Activated CD4-positive, alpha-beta T cell treated with anti-CD3 and anti-CD28 coated beads, Interleukin-2, amount 10 ng/mL, durations not matched to agents 7 days and 5 days (primary cell): ENCODE measurements at places on chromosomes 5 and 9.
A peak's percentile ranks its signal among the peaks of the same experiment; 100 is the strongest.

- no peak for DNase-seq
These were observed 289.6 kb upstream of the ADAMTSL1 start for GRCh38 chr9:18184401-18184800.

DNA sequence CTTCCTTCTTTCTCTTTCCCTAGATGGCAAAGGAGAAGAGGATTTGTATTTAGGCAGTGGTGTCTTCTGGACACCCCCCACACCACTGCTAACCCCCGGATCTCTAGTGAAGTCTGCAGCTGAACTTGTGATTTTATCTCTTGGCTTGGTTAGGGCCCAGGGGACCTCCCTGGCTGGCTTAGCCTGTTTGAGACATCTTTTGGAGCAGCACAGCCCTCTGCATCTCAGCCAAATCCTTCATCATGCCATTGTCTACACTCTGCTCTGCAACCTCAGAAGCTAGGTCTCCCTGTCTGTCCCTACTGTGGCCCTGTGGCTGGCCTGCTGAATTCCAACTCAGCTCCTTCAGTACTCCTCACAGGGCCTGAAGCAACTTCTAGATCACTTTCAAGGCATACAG, 81.7 kb downstream of the MUSK start:
- DNase-seq = no peak

GRCh38 chr5:2700876-2701275, 50.6 kb downstream of the IRX2 start:
- DNase-seq = no peak

GRCh38 chr5:136382791-136383190, 17.4 kb upstream of the TRPC7 start:
- DNase-seq = no peak

- DNase-seq = no peak
These were observed 9.8 kb downstream of the TMEM245 start for GRCh38 chr9:109109967-109110328.

GRCh38 chr9:97280755-97281330, 26.6 kb upstream of the CCDC180 start:
- no peak for DNase-seq

GRCh38 chr5:33401482-33402390, 39.0 kb upstream of the TARS1 start:
- no peak for DNase-seq

DNA sequence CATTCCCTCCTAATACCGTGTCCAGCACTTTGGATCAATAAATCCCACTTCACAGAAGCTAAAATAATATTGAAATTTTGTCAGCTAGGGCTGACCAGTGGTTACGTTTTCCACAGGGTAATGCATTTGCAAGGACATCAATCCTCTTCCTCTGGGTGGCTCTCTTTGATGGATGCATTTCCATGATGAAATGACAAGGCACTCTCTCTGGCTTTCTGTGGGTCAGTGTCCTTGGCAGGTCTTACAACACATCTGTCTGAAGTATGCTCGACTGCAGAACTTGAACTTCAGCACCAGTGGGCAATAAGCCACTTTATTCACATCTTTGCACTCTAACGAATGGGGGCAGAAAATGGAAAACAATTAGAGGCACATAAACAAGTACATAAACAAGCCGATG, 330.1 kb downstream of the ADAMTS6 start:
- DNase-seq = no peak

DNA sequence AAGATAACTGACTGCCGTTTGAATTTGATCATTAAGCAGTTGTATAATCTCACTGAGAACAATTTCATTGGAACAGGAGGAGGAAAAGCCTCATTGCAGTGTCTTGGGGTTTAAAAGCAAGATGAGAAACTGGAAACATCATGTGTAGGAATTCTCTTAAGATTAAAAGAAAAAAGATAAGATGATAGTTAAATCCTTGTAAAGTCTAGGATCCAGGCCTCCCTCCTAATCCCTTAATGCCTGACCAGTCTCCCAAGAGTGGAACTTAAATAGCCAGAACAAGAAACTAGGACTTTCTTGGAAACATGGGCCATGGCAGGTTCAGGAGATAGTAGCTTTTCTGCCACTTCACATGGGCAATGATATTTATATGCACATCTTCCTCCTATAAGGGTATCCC, 37.0 kb upstream of the LRRC19 start:
- no peak for DNase-seq

- no peak for DNase-seq
These were observed 60.8 kb upstream of the CER1 start for GRCh38 chr9:14783358-14783757.

DNA sequence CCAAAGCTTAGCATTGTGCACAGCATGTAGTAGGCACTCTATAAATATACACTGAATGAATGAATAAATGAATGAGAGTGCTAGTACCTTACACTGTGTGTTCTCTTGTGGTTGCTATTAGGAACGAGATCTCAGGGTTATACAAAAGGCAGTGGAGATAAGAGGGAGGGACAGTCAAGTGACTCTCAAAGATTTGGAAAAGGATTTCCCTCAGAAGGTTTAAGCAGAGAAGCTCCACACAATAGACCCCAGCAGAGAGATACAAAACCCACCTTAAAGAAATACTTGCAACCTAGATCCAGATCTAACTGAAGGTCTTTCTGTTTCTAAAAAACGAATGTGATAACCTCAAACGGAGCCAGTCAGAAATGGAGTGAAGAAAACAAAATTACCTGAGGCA, 11.8 kb upstream of the EFNA5 start:
- DNase-seq = no peak

DNA sequence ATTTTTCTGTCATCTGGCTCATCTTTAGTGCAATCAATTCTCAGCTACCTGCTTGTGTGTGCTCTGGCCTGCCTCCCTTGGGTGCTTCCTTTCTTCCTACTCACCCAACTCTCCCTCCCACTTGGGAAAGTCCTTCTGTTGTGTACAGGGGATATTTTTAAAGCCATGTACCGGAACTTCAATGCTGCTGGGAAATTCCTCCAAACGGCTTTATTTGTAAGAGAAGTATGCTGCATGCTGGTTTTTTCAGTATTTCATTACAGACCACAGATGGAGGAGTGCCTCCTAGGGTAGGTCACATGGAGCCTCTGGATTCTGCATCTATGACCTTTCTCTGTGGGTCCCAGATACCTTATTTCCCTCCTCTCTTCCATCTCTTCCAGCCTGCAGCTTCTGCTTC, 5.4 kb upstream of the HMHB1 start:
- DNase-seq = no peak

DNA sequence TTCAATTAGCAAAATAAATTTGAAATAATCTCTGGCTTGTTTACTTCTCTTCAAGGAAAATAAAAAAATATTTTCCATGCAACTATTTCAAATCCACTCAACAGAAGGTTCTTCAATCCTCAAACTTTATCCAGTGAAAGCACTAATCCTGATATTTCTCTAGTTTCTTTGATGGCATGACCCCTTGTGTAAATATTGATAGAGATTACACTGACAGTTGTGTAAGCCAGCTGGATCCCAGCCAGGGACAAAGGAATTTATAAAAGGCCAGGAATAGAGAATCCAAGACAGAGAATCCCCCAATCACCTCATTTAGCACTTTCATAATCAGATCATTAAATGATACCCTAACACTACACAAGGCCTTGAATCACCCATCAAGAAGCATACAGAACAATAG, 135.2 kb downstream of the GNA14 start:
- DNase-seq = no peak

DNA sequence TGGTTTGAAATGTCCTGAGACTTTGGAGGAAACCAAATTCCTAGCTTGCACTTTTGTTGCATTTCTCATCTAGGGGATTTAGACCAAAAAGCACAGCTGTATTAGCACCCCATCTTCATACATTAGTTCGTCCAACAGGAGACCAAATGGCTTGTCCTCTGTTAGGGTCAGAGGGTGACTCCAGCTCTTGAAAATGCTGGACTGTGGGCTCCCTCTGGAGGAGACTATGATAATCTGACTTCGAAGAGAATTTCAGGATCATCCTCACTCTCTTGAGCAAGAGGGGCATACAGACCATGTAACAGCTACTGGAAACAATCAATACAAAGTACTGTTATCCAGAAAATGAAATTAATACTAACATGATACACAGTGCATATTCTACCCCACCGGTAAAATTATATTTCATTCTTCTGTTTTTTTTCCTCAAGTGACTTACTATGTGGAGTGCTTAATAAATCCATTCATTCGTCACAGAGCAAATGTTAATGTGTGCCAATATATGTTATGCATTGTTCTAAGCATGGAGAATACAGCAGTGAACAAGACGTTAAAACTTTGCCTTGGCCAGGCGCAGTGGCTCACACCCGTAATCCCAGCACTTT, 63.7 kb upstream of the PPP2CA start:
- DNase-seq = peak; percentile 47

DNA sequence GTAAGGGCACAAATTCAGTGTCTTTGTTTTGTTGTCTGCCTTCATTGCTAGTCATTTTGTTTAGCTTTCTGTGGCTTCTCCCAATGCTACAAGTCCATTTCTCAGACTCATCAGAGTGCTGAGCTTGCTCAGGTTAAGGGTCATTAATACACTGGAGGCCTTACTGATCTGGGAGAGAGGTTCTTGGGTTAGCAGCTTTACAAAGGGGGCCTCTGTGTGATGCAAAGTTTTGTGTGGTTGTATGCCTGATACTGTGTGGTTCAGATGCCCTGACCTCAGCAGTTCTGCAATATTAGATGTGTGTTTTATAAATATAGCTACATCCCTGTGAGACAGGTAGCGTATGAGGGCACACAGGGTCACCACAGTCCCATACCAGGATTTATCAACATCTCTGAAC, 34.8 kb upstream of the SMARCA2 start:
- DNase-seq = no peak

- no peak for DNase-seq
These were observed 36.5 kb downstream of the FOXI1 start for GRCh38 chr5:170142196-170142595.

- DNase-seq = no peak
These were observed 213.3 kb upstream of the FBXL7 start for GRCh38 chr5:15286650-15287049.

DNA sequence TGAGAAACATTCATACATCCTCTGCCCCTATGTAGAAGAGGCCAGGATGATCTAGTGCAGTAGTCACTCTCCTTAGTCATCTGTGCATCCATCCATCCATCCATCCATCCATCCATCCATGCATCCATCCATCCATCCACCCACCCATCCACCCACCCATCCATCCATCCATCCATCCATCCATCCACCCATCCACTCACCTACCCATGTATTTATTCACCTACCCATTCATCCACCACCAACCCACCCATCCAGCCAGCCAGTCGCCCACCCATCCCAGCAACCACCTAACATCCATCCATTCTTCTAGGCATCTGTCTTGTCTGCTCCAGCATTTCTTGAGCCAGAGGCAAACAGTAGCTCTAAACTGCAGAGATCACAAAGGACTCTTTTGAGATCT, 87.1 kb downstream of the MSX2 start:
- no peak for DNase-seq

DNA sequence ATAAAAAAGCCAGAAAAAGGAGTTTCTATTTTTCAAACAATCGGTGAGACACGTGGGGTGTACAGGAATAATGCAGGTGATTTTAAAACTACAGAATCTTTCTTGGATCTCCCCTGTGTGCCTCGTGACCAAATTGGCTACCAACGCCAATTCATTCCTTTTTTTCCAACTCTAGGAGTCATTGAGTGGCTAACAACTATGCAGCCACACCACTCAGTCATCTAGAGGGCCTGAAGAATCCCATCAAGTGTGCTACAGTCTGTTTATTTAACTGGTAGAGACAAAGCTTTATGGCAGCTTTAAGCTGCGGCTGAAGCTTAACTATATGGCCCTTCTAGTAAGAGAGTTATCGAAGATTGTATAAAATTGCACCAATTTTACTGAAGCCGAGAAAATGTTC, 113.1 kb upstream of the NIPBL start:
- no peak for DNase-seq

DNA sequence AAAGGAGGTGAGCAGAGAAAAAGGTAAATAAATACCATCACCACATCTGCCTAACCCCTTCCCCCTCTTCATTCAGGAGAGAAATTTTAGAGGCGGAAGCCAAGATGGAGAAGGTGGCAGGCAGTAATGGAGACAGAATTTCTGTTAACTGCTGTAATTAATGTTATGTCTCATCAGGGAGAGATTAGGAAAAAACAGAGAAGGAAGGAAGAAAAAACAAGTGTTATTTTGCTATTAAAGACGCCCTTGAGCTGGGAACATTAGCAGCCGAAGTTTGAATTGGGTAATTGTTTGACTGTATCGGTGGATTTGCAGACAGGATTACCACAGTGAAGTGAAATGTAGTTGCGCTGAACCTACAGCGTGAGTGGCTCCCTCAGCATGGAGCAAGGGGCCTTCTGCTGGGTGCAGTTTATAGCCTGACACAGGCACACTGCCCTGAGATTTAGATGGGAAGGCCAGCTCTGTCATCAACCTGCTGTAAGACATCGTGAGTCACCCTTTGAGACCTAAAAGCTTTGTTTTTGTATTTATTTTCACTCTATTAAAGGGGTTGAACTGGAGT, 136.3 kb downstream of the ASTN2 start:
- DNase-seq = no peak

GRCh38 chr5:140287801-140288521, 14.9 kb downstream of the PFDN1 start:
- DNase-seq = no peak

- DNase-seq = no peak
These were observed 47.4 kb downstream of the ADAM19 start for GRCh38 chr5:157528036-157528632.

GRCh38 chr5:32138839-32139493, 35.2 kb downstream of the GOLPH3 start:
- no peak for DNase-seq

GRCh38 chr5:150577378-150578139, 62.9 kb upstream of the SYNPO start:
- no peak for DNase-seq

GRCh38 chr9:88814577-88814976, 176.7 kb upstream of the S1PR3 start:
- DNase-seq = no peak

DNA sequence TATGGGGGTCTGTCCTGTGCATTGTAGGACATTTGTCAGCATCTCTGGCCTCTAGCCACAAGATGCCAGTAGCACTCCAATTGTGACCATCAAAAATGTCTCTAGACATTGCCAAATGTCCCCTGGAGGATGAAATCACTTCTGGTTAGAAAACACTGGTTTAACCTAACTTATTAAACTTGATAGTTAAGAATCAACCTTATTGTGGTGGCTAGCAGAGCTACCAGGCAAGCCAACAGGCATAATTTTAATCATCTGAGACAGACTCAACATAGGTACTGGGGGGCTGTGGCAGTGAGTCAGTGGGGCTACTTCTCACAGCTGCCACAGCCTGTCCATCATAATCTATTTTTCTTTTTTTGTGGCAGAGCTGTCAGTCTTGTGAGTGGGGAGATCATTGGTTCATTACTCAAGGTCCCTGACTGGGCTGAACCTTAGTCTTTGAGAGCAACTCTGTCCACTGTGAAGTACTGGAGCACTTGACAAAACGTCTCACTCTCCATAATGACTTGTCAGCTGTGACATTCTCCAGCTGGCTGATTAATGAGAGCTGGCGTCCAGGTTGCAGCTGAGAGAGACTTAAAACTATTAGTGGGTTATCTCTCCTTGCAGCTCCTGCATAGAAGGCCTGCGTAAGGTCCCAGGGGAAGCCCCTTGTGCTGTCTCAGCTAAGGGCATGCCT, 107.9 kb downstream of the DCP2 start:
- no peak for DNase-seq

- DNase-seq = no peak
These were observed 275.4 kb downstream of the FSTL4 start for GRCh38 chr5:133336969-133337410.
